ENCODE measurements at places on chromosomes 1 and 21.
A peak's percentile ranks its signal among the peaks of the same experiment; 100 is the strongest.

- peak; percentile 72 for DNase-seq
Observed at GRCh38 chr1:10459184-10459583, 9.4 kb downstream of the CORT start.

- DNase-seq, result no peak
Observed at GRCh38 chr1:41673806-41674205, 189.3 kb upstream of the EDN2 start.

DNA sequence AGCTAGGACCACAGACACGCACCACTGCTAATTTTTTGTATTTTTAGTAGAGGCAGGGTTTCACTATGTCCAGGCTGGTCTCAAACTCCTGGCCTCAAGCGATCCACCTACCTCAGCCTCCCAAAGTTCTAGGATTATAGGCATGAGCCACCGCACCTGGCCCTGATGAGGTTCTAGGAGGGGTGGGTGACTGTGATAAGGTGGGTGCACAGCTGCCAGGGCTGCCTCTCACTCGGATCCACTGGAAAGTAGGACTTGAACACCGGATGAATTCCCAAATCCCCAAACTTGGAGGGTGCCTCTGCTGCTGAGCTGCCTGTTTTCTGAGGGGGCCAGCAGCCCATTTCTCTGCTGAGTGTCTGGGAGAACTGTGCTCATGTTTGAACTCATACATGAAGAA, 68.2 kb upstream of the PARP1 start:
- no peak for DNase-seq

- peak; percentile 22 for DNase-seq
Observed at GRCh38 chr1:53400761-53401674, 58.2 kb upstream of the DMRTB1 start.

DNA sequence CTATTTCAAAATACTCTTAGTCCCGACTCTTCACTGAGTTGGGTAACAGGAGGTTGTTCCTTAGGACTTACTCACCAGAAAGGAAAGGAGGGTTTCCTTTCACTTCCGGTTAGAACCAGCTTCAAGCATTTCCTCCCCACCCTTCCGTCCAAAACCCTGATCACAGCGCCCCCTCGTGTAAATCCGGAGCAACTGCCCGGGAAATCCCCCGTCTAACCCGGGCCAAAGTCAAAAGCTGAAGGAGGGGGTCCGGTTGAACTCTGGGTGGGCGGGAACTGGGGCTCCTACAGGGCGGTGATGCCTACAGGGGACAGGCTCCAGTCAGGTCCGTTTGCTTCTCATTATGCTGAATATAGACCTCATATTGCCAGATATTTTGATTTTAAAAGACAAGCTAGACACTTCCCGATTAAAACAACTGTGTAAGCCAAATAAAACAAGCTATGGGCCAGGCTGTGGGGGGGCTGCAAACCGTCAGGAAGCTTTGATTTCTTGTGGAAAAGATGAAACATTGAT, 15.0 kb upstream of the MTARC2 start:
- DNase-seq, result peak; percentile 93

DNA sequence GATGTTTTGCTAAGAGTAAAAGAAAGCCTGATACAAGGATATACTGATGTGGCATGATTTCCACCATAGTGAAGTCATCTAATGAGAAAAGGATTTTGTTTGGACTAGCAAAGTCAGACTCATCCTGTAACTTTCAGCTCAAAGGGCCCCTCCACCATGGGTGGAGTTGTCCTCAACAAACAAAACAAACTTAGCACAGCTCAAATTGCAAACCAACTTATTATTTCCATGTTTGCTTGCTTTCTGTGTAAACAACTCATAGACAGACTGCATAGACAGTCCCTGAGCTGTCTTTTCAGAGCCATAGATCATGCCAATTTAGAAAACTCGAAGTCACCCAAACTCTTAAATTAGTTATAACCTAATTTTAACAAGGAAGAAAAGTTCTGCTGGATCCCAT, 69.4 kb upstream of the VAV3 start:
- no peak for DNase-seq

DNA sequence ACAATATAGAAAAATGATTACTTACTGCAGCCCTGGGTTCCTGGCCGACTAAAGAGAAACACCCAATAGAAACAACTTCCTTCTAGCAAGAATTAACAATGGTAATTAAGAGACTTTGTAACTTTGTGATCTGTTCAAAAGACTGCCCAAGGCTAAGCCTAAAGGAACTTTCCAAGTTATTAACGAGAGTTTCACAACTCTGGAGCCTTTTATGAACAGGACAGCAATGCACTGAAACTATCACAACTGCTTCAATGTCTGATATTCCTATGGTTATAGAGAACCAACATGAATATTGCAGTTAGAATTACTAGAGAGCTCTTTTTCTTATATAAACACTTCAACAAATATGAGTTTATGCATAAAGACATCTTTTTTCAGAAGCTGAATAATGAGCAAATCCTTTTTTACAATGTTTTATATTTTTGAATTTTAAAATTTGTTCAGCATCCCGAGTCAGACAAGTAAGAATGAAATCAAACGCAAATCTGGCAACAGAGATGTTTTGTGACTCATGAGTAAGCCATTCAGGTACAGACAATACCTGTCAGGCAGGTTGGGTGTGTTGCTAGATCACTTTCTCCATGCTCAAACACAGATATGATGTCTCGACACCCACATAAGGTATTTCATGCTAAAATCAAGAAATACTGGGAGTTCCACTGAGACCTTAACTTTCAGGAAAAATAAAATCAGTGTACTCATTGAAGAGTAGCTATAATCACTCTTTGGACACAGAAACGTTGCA, 22.2 kb upstream of the KCNJ15 start:
- no peak for DNase-seq

DNA sequence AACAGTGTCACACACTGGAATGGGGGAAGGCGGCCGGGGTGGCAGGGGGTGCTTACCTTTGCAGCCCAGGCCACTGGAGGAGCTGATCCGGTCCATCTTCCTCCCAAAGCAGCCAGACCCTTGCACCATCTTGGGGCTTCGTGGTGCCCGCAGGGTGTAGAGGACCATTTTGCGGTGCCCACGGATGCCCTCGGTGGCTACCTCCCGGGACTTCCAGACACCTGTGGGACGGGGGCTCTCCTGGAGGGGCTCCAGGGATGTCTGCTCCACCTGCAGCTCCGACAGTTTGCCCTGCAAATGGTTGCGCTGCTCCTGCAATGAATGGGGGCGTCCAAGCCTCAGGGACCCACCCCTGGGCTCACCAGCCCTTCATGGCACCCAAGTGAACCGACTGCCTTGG, 587 bp downstream of the NPPB start:
- no peak for DNase-seq

DNA sequence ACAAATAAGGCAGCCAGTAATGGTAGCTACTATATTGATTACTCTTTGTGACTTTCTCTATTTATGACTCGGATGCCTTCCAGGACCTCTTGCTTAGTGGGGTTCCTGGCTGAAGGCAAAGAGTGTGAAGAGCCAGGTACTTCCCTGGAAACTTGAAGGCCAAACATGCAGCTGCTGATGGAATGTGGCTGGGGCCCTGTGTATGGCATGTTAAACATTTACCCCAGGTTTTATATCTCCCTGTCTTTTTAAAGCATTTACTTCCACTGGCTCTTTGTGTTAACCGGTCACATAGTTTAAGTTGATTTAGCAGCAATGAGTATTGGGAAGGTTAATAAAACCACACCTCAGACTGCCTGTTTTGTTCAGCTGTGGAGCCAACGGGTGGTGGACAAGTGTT, 45.7 kb upstream of the PAXBP1 start:
- no peak for DNase-seq

DNA sequence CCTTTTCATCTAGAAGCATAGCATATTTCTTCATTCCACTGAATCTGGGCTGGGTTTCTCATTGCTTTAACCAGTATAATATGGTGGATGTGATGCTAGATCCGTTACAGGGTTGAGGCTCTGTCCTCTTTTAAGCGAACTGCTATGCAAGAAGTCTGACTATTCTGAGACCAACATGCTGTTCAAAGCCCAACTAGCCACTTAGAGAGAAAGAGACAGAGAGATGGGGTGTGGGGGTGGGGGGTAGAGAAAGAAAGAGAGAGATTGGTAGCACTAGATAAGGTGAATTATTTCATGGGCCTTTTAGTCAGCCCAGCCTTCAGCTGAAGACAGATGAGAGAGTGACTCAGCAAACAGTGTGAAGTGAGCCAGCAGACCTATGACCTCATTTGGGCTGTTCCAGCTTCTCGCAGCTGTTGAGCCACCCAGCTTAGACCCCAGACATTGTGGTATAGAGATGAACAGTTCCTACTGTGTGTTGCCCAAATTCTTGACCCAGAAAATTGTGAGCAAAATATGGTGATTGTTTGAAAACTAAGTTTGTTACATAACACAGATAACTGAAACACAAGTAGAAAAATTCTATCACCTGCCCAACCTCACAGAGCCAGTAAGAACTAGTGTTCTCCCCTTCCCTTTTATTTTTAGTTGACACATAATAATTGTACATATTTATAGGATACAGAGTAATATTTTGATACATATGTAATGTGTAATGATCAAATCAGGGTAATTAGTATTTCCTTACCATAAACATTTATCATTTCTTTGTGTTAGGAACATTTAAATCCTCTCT, 40.7 kb upstream of the PRKACB start:
- peak; percentile 92 for DNase-seq

DNA sequence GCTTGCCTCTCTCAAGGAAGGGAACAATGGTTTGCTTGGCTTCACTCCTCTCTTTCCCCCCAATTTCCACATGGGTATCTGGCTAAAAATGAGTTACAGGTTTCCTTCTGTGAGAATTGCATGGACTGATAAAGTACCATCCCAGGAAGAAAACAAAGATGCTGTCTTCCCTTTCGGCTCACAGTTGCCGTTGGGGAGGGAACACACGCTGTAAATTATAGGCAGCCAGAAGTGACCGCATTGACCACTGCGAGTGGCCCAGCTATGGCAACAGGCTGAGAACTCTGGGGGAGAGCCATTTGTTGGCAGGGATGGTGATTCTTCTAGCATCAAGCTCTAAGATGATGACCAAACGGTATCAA, 2.9 kb downstream of the RUNX1 start:
- DNase-seq, result no peak

- no peak for DNase-seq
Observed at GRCh38 chr21:45277101-45278045, 10.3 kb downstream of the POFUT2 start.

DNA sequence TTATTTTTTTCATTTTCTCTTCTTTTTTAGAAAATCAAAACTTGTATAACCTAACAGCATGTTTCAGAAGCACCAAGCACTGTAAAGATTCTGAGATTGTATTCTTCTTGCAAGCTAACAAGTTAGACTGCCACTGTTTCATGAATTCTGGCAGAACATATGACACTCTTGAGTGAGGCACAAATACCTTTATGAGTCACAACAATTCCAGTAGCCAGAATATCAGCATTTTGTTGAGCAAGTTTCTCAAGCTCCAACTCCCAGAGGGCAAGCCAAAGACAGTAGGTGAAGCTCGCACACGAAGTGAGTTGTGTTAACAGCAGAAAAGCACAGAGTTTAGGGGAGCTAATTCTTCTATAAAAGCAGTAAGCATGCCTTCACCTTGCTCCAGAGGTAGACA, 268.8 kb upstream of the NCAM2 start:
- no peak for DNase-seq

DNA sequence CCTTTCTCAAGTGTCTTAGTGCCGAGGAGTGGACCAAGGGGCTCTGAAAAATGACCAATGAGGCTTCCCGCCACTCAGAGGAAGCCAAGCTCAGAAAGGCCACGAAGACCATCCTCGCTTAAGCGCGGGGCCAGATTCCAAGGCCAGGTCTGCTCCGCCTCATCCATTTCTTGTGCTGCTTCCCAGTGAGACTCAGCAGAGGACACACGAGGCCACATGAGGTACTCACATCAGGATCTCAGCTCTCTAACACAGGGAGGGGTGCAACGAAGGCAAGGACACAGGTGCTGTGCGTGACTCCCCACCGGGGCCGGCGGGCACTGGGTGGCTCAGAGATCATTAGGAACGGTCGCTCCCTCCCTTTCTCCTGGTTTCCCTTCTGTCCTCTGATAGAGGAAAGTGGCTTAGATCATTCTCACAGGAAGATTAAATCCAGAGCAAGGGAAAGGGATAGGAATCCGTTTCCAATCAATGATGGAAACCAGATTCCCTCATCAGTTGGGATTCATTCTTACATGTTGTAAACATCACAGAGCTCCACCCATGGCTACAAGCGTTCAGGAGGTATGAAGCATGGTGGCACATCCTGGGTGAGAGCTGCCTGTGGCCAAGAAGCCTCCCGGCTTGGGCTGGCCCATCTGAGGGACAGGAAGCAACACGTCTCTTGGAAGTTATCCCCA, 46.7 kb downstream of the CAPZB start:
- no peak for DNase-seq

DNA sequence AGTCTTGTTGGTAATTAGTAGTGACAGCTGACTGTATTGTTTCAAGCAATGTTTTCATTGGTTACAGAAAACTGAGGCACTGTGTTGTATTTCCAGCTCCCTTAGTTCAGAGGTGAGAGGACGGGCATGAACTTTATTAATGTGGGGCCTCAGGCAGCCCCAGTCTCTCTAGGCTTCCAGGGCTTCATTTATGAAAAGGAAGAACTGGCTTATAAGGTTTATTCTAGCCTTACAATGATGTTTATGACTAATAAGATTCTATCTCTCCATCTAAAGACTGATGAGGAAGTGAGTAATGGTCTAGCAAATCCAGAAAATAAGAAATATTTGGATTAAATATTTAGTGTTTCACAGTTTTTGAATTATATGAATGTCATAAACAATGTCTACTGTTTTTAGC, 41.5 kb downstream of the CBS start:
- DNase-seq, result peak; percentile 41

- DNase-seq, result no peak
Observed at GRCh38 chr1:62917805-62918204, 133.9 kb downstream of the ATG4C start.

DNA sequence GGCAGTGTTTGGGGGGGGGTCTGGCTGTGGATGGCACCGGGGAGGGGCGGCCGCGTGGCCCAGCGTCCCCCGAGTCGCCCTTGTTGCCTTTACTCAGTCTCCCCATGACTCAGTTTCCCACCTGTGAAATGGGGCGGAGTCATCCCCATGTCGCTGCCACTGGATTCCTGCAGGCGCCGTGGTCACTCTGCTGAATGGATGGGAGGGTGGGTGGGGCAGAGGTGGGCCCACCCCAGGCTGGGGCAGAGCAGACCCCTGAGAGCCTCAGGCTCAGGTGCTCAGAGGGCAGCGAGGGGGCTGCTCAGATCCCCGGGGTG, 2.0 kb downstream of the COL6A1 start:
- DNase-seq, result no peak
